ENCODE measurements at places on chromosomes 1 and 21. TPM values are rescaled to one million over a fixed set of nuclear protein-coding genes. Genes with fewer than 3 reads are reported as not detected.

Gene MYOG
- not detected for total RNA-seq

Gene DMRTA2
- total RNA-seq, result not detected

Gene INKA2
- 2.5 TPM for total RNA-seq

Gene FAM72D
- total RNA-seq, result 5.1 TPM

Gene PYGO2
- total RNA-seq, result 47.0 TPM

Gene PDC
- total RNA-seq, result not detected

Gene OVAAL
- total RNA-seq, result not detected

Gene SPATA45
- not detected for total RNA-seq

Gene NR1I3
- not detected for total RNA-seq

Gene HCN3
- 2.3 TPM for total RNA-seq

Gene KCNAB2
- total RNA-seq, result 295 TPM

All from T-helper 1 cell treated with Interleukin-12 subunit alpha and Interleukin-12 subunit beta and Interleukin-4 antibody, amounts not matched to agents 30 ng/mL and 1 ng/mL, for 36 hours (primary cell).